ENCODE measurements at places on chromosomes 1 and 21. TPM values are rescaled to one million over a fixed set of nuclear protein-coding genes. Genes with fewer than 3 reads are reported as not detected.

The SMIM12 gene
- polyA plus RNA-seq = 66.8 TPM

The SPATC1L gene
- 7.7 TPM for polyA plus RNA-seq

The RERE gene
- 23.4 TPM for polyA plus RNA-seq

GRCh38 chr1:7250176-7250575 is 464.9 kb downstream of the CAMTA1 start:
- no peak for DNase-seq

DNA sequence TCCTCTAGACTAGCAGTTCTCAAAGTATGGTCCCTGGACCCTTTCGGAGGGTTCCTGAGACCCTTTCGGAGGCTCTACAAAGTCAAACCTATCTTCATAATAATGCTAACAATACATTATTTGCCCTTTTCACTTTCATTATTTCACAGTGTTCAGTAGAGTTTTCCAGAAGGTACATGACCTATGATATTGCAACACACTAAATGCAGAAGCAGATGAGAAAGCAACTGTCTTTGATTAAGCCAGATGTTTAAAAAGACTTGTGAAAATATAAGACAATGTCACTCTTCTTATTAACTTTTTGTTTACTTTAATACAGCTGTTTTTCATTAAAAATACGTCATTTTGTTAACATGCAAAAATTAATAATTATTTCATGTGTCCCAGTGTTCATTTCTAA is 5.8 kb downstream of the KCNJ10 start:
- DNase-seq = no peak
